Natural killer cell (primary cell): ENCODE measurements at places on chromosomes 7 and 10. TPM values are rescaled to one million over a fixed set of nuclear protein-coding genes. Genes with fewer than 3 reads are reported as not detected.

The LRRC17 gene
- not detected for total RNA-seq

The GIMAP1 gene
- 23.9 TPM for total RNA-seq

The CYP2E1 gene
- 2.9 TPM for total RNA-seq

The VWDE gene
- not detected for total RNA-seq

The TBX20 gene
- total RNA-seq: not detected

The ANK3 gene
- 11.4 TPM for total RNA-seq
